ENCODE measurements at places on chromosomes 7 and 10.
A peak's percentile ranks its signal among the peaks of the same experiment; 100 is the strongest.

GRCh38 chr7:521221-522070, 1.8 kb upstream of the PDGFA start:
- no peak for DNase-seq

DNA sequence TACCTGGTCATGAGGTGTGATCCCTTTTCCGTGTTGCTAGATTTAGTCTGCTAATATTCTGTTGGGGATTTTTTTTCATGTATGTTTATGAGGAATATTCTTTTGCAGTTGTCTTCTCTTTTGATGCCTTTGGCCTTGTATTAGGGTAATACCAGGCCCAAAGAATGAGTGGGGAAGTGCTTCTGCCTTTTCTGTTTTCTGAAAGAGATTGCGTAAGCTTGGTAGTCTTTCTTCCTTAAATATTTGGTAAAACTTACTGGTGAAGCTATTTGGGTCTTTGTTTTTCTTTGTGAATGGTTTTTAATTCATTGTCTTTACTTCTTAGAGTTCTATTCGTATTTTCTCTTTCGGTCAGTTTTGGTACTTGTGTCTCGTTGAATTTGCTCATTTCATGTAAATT, 51.1 kb downstream of the SHH start:
- no peak for DNase-seq

DNA sequence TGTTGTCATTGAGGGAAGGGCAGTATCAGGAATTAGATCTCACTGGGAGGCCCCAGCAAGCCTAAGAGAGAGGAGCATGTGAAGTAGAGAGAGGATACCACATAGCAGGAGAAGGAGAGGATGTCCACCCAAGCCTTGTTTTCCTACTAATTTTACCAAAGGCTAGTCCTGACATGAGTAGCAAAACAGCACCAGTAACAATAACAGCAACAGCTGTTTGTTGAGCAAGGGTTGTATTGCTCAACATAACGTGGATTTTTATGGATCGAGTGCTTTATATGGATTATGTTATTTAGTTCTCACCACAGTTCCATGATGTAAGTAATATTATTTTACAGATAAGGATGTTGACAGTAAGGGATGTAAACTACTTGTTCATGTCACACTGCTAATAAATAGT, 135.2 kb upstream of the DLX6 start:
- DNase-seq = no peak

- DNase-seq = no peak
Measured at GRCh38 chr10:18005781-18006456, 54.2 kb downstream of the SLC39A12 start.

DNA sequence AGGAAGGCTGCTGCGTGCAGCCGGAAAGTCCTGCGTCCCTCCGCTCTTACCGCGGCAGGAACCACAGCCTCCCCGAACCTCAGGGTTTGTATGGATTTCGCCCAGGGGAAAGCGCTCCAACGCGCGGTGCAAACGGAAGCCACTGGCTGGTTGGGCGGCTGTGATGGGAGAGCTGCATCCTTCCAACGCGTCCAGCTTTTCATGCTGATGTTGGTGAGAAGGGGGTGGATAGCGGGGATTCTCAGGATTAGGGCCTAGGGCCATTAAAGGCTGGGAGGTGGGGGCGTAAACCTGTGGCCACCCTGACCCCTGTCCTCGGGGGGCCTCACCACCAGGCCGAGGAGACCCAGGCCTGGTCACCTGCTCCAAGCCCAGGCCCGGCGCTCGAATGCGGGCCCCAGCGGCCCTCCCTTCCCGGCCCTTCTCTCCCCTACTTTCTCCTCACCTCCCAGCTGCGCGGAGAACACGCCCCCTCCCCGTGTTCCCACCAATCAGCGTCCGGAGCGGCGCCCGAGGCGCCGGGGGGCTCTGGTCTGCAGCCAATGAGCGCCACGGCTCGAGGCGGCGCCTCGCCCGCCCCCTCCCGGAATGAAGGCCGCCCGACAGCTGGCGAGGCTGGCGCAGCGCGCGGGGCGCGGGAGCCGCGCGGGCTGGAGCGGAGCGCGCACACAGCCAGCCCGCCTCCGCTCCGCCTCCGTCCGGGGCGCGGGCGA, 458 bp upstream of the NANOS1 start:
- peak; percentile 58 for DNase-seq

DNA sequence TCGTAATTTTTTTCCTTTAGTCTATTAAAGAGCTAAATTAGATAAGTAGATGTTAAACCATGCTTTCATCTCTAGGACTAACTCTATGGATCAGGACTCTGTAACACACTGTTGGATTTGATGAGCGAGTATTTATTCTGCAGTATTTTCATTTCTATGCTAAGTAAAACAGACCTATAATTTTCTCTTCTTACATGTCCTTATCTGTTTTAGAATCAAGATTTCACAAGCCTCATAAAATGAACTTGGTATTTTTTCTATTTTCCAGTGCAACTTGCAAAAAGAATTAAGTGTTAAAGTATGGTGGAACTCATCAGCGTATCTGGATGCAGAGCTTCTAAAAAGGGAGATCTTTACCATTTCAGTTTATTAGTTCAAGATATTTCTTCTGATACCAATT, 2.4 kb downstream of the CACUL1 start:
- DNase-seq = no peak

DNA sequence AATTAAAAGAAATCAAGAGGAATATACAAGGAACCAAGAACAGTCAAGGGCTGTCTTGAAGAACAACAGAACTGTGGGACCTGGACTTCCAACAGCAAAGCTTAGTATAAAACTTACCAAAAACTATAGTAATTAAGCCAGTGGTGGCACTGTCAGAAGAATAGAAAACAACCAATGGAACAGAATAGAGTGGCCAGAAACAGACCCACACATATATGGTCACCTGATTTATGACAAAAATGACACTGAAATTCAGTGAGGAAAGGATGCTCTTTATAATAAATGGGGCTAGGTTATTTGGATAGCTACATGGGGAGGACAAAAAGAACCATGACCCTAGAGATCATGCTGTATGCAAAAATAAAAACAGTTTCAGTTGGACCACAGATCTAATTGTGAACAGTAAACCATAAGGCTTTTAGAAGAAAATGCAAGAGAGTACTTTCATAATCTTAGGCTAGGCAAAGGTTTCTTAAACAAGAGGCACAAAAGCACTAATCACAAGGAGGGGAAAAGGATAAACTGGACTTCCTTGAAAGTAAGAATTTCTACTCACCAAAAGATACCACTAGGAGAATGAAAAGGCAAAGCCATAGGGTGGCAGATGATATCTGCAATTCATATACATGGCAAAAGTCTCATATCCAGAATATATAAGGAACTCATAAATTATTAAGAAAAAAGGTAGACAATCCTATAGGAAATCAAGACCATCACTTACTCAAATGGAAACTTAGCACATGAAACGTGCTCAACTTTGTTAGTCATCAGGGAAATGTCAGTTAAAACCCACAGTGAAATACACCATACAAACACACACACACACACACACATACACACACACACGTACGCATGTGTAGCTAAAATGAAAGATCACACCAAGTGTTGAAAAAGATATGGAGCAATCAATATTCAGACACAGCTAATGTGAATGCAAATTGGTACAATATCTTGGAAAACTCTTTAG, 20.8 kb downstream of the HYCC1 start:
- DNase-seq = no peak

DNA sequence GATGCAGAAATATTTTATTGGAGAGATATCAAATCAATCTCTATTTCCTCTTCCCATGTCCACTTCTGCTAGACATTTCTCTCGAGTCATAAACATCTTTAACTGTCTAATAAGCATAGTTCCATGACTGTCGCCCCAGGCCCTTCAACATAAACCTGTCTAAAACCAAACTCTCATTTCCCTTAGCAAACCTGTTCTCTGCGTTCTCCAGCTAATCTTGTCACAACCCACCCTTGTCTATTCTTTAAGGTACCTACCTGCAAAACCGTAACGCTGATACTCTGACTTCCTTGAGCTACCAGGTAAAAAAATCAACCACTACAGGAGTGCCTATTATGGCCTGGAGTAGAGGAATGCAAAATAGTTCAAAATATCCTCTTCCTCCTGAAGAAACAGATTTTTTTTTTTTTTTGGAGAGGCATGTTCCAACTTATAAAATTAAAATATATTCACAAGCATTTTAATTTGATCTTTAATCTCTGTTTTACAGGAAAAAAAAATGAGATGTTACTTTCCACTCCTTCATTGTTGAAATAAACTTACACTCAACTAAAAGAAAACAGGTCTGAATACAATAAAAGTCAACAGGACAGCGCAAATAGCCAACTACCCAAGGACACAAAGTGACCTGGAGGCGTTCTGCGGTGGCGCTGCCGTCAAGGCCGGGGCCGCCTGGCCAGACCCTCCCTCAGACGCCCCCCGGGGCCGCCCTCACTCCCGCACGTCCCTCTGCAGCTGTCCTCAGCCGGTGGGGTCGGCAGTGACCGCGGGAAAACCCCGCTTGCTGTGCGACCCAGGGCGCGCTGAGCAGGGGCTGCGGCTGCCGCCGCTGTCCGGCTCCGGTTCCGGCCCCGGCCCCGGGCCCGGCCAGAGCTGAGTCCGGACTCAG, 765 bp downstream of the SLC25A40 start:
- DNase-seq = no peak

DNA sequence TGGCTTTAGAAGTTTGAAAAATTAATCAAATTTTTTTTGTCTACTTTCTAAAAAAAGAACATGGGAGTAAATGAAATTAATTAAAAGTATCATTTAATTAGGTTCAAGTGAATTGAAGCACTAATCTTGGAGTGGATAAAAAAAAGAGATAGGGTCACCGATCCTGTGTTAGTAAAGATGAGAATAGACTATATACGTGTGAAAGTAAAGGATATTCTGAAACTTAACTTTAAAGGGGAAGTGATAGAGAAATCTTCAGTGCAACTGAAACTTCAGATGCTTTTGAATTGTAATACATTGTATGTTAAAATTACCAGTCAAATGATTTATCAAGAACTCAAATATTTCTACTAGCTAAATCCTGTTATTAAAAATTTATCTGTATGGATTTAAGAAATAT, 4.8 kb downstream of the NHLRC2 start:
- DNase-seq = no peak

DNA sequence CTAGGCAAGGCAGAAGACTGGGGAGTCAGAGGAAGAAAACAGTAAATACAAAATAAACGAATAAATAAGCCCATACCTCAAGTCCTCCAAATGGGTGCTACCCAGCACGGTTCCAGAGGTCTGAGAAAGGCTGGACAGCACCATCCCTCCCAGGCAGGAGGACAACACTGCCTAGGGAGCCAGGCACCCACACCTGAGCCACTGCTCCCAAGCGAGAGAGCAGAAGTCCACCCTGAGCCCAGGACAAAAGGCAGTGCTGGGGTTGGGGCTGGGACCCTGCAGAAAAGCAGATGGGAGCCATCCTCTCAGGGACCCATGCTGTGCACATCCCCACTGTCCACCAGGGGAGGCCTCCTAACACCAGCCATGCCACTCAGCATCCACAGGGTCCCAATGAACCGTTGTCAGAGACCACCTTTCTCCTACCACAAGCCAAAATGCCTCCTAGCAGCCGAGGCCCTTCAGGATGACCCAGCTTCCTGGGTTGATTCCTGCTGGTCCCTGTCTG, 16.2 kb downstream of the GFRA1 start:
- no peak for DNase-seq

DNA sequence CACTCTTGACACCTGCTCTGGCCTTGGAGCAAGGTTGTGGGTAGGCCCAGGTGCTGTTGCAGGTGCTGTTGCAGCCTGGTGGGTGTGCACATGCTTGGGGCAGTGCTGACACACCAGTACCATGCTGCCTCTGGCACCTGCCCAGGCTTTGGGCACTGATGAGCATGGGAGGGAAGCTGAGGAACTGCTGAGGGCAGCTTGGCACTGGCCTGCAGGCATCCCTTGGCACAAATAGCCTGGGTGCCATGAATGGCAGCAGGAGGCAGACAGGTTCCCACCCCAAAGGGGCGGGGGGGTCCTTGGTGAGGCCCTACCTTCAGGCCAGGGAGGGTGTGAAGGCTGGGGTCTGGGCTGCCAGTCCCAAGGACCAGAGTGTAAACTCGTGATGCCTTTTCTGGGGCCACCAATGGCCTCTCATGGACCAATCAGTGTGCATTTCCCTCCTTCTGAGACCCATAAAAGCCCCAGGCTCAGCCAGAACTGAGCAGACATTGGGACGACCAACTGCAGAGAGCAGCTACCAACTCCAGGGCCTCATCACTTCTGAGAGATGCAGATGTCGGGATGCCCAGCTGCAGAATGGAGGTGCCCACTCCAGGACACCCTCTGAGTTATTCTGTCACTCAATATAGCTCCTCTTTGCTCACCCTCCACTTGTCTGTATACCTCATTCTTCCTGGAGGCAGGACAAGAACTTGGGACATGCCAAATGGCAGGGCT, 547.4 kb downstream of the ZWINT start:
- no peak for DNase-seq

GRCh38 chr10:95277201-95277570, 13.6 kb downstream of the PDLIM1 start:
- no peak for DNase-seq

GRCh38 chr7:98163704-98164494, 47.3 kb upstream of the BHLHA15 start:
- DNase-seq = no peak

- DNase-seq = no peak
Measured at GRCh38 chr10:4151466-4151865, 366.5 kb upstream of the KLF6 start.

All from cortex of kidney (tissue), 1 donor.